ENCODE measurements at places on chromosomes 3 and 15.

GRCh38 chr15:98085003-98085639 is 124.6 kb downstream of the ARRDC4 start:
- no peak for DNase-seq

GRCh38 chr3:156576651-156577348 is 21.9 kb upstream of the SSR3 start:
- no peak for DNase-seq

DNA sequence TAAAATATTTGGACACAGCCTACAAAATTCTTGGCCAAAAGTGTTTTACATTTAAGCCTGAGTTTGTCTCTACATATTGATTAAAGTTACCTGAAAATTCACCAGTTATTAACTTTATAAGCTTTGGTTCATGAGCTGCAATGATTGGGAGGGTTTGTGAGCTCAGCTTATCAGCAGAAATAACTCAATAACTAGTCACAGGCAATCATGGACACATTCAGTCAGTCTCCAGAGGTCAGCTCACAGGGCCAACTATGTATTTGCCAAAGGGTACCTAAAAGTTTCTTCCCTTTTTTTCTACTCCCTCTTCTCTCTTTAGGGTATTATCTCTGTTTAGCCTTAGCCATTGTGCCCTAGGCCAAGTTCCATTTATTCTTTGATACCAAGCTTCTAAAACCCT is 145.9 kb downstream of the ZPLD1 start:
- DNase-seq, result no peak

DNA sequence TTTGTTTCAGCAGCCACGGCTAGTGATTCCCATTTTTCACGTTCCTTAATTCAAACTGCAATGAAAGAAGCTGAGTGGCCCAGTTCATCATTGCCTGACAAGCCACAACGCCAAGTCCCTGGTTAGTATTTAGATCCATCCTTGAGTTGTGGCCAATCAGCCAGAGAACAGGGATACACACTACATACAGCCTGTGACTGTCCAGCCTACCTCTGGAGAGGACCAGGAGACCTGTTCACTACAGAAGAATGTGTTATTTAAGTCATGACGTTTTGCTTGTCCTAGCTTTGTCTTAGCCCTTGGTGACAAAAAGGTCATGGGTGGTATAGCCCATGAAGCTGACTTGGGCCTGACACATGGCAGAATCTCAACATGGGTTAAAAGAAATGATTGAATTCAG is 2.7 kb upstream of the TPM1 start:
- DNase-seq, result no peak

- no peak for DNase-seq
Measured at GRCh38 chr15:80267658-80268057, 15.6 kb upstream of the CTXND1 start.

- DNase-seq, result peak; percentile 71
Measured at GRCh38 chr3:133490468-133491351, 82.8 kb upstream of the CDV3 start.

GRCh38 chr3:85476891-85477495 is 518.2 kb downstream of the CADM2 start:
- DNase-seq, result no peak

- no peak for DNase-seq
Measured at GRCh38 chr15:73028831-73029451, 23.3 kb upstream of the NEO1 start.

DNA sequence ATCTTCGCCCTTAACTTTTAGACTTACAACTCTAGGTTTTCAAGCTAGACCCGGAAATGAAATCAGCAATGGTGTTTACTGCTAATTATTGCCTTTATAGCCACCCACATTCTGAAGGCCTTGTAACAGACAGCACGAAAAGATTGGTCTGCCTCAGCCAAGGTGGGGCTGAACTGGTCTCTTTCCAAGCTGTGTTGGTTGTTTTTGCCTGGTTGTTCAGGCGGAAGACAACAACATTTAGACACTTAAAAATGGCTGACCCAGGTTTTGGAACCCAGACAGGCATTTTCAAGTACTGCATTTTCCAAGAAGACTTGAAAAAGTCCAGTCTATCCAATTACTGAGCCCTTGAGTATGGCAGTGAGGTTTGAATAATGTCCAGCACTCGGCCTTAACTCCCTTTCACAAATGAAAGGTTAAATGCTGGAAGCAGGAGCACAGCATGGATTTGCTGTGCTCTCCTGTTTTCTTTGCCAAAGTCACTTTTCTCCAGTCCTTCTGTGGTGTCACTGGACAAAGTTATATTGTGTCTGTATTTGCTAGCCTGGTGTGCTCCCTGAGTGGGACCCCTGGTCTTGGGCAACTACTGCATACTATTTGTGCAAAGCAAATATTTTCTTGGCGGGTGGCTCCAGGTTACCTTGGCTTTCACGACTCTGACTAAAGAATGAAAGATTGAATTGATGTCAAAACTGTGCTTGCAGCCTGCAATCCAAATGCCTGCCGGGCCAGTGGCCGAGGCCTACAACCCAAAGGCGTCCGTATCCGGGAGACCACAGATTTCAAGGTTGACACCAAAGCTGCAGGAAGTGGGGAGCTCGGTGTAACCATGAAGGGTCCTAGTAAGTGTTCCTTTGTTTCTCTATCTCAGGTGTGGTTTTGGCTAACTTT is 93.5 kb downstream of the FLNB start:
- DNase-seq, result no peak

- no peak for DNase-seq
Measured at GRCh38 chr15:39781967-39782302, 706 bp downstream of the FSIP1 start.

- DNase-seq, result no peak
Measured at GRCh38 chr3:27723815-27724458, 1.8 kb upstream of the EOMES start.

DNA sequence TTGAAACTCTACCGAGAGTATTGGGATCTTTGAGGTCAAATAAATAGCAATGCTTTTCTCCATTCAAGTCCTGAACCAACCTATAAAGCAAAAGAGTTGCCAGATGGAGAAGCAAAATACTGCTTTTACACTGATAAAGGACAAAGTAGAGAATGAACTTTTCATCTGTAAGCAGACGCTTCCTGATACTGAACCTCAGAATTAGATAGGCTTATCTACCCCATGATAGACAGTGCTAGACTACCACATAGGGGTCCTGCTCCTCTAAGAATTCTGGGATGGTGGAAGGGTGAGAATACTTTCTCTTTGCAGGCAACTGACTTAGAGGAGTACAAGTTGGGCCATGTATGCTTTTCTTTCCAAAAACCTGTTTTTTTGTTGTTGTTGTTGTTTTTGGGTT is 9.5 kb downstream of the SAXO2 start:
- DNase-seq, result no peak

GRCh38 chr3:78986416-78987101 is 781.2 kb downstream of the ROBO1 start:
- no peak for DNase-seq

GRCh38 chr3:62019906-62020305 is 353.4 kb downstream of the FEZF2 start:
- DNase-seq, result no peak

- no peak for DNase-seq
Measured at GRCh38 chr15:39597751-39598185, 16.9 kb downstream of the THBS1 start.

DNA sequence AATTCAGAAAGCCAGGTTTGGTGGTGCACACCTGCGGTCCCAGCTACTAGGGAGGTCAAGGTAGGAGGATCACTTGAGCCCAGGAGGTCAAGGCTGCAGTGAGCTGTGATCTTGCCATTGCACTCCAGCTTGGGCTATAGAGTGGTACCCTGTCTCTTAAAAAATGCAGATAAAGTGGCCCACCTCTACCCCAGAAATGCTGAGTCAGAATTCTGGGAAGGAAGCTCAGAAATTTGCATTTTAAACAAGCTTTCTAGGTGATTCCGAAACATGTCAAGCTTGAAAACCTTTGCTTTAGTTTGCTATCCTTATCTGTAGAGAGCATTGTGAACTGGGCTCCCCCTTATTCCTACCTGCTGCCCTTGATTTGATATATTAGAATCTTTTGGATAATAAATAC is 7.7 kb downstream of the MED12L start:
- DNase-seq, result no peak

DNA sequence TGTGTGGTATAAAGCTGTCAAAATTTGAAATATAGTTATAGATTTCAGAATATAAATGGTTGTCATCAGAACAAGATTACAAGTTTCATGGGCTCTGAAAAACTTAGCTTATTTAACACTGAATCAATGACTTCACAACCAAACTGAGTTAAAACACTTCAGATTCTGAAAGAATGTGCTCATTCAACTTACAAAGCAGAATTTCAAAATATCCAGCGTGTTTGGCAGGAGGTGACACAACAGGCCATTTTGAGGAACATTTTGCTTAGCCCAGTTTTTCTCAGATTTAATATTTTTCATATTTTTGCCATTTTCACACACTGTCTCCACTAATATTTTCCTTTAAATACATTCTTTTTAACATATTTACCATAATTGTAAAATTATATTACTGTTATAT is 781.1 kb downstream of the TUSC7 start:
- no peak for DNase-seq

DNA sequence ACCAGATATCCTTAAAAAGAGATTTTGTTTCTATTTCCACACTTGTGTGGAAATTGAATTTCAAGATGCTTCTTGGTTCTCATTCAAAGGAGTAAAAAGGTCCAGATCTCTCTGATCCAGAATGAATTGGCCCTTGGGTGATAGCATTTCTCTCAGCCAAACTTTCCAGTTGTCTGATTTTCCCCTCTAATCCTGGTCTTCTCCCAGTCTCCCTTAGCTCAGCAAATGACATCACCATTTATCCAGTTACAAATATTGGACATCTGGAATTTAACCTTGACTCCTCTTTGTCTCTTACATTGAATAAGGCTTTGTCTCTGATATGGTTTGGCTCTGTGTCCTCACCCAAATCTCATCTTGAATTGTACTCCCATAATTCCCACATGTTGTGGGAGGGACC is 10.2 kb upstream of the FGF7 start:
- no peak for DNase-seq

GRCh38 chr15:41690636-41691035 is 30.4 kb downstream of the MGA start:
- no peak for DNase-seq

DNA sequence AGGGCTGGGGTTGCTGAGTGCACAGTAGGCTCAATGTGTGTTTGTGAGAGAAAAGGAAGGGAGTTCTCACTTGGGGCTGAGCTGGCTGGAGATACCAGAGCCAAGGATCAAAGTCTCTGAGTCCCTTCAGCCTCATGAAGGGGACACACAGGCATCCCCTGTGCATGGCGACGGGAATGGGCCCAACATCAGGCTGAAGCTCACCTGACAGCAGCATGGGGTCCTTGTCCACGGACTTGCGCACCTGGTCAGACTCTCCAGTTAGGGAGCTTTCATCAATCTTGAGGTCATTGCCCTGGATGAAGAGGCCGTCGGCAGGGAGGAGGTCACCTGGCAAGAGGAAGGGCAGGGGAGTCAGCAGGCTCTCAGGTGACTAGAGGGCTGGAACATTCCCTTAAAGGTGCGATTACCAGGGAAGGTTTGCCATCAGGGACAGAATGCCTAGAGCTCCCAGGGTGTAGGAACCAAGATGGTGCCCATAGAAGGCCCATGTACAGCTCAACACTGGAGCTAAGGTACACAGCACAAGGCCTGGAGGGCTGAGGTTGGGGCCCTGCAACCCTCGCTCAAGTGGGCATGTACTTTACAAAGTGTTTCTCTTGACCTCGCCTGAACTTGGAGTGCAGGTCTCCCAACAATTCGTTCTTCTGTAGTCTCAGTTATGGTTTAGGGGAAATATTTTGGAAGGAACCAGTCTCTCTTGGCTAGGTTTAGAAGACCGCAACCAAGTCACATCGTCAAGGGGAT is 80.0 kb upstream of the SEC13 start:
- DNase-seq, result no peak
